ENCODE measurements at places on chromosomes 4 and X.

DNA sequence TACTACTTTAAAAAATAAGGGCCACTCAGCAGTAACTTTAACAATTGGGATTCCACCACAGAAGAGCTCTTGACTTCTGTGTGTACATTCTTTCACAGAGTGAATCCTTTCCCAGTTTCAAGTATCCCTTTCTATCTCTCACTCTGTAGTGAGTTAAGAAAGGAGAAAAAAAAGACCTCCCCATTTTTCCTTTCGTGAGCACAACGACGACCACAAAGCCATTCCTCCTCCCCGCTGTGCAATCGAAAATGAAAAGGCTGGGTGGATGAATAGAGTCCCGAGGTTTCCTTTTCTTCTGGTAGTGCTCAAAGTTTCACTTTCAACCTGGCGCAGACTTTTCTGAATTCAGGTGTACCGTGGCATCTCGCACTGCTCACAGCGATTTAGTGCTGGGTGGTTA lies 58.0 kb downstream of the TAB3 start:
- no peak for DNase-seq

DNA sequence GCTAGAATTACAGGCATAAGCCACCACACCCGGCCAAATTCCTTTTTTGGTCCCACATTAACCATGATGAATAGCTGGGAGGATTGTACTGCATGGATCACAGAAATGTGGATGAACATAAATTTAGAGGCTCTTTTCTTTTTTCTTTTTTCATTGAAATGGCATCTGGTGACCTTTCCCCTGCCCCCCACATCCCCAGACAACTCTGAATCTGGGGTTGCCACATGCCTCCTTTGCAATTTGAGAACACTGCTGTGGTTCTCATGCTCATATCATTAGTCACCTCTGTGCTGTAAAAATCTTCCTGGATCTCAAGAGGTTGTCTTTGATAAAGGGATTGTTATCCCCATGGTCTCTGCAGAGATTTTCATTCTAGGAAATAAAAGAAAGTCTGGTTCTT lies 22.8 kb upstream of the FMR1NB start:
- DNase-seq: no peak

- no peak for DNase-seq
These were observed 237.4 kb upstream of the UGT8 start for GRCh38 chr4:114361249-114361648.

DNA sequence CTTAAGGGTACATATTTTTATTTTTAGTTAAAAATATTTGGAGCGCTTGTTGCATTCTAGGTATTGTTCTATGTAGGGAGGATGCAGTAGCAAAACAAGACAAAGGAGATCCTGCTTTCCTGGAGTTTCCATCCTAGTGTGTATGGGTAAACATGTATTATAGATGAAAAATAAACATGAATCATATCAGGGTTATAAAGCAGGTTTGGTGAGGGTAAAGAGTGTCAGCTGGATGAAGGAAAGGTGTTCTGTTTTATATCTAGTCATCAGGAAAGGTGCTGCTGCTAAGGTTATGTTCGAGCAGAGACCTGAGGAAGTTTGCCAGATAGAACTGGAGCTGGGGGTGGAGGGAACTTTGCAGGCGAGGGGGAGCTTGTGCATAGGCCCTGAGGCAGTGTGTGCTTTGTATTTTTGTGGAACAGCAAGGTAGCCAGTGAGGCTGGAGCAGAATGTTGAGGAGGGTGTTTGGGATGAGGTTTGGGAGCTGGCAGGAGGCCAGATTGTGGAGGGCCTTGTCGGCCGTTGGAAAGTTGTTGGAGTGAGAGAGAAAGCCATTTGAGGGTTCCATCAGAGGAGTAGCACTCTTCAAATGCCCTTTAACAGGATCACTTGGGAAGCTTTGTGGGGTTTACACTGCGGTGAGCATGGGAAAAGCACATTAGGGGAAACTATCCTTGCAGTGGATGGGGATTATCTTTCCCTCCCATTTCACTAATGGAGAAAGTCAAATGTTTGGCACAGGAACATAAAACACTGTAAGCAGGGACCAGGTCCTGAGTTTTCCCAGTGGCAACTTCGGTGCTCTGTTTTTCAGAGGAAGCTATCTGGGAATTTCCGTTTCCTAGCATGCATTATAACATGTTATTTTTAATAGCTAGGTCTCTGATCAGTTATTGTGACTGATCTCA lies 35.9 kb downstream of the AFF1 start:
- no peak for DNase-seq

DNA sequence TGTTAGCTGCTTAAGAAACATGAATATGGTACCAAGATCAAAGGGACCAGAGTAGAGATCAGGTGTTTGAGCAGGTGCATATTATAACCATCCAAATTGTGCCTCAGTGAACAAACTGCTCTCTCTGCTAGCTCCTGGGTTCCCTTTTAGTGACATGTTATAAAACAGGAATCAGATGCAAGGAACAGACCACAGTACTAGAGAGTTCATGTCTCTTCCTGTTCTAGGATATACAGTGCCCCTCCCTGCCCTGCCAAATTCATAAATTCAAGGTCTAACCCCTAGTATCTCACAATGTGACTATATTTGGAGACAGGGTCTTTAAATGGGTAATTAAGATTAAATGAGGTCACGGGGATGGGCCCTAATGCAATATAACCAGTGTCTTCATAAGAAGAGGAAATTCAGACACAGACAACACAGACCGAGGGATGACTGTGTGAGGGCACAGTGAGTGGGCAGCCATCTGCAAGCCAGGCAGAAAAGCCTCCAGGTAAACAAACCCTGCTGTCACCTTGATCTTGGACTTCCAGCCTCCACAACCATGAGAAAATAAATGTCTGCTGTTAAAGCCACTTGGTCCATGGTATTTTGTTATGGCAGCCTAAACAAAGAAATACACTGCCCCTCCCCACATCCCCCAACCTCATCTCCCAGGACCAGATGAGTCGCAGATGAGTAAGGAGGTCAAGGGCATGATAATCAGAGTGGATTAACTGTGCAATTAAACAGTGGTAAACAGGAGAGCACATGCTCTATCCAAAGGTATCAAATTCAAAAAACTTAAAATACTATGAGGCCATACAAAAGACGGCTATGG lies 82.5 kb downstream of the RBM47 start:
- DNase-seq: no peak

DNA sequence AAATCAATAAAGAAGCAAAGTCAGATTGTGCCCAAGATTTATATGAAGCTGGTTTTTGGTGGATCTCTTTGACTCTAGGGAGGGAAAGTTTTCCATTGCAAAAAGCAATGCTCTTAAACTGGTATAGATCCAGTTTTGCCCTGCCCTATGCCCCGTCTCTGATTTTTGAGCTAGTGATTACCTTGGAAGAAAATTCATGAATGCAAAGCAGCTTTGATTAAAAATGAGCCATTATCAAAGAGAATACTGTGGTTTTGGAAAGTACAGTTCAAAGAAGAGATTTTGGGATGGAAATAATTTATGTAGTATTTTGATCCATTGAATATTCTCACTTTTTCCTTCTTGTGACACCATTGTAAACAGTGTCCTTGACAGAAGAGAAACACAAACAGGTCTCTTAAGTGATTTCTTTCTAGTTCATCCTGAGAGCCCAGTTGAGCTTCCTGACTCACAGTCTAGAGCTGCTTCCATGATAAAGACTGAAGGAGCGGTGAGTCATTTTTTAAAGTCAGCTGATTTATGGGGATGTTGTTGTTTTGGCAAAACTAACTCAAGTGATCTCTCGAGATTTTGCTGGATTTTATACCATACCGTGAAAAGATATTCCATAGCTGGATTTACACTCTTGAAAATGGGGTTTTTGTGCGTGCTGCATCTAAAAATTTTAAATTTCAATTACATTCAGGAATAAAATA lies 76.7 kb downstream of the AFF1 start:
- DNase-seq: no peak

- DNase-seq: no peak
These were observed at the start of gene ANXA3 for GRCh38 chr4:78551420-78552351. TSS of gene ANXA3 (plus strand) at chr4:78551770. CDS start at chr4:78554474, 2,704 bp downstream.

DNA sequence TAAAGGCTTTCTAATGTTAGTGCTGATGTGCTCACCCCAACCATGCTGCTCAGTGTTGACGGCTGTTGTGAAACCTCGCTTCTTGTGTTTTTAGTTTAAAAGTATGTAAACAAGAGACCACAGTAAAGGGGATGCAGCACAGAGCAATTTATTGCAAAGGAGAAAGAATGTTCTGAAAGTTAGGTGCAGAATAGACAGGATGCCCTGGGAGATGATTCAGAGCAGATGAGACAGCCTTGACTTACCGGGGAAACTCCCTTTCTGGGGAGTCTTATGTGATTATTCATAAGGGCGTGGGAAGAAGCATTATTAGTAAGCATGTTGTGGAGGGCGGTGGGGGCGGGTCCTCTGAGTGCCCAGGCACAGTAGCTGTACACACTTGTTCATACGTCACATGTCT lies 47.7 kb downstream of the EVC start:
- no peak for DNase-seq

DNA sequence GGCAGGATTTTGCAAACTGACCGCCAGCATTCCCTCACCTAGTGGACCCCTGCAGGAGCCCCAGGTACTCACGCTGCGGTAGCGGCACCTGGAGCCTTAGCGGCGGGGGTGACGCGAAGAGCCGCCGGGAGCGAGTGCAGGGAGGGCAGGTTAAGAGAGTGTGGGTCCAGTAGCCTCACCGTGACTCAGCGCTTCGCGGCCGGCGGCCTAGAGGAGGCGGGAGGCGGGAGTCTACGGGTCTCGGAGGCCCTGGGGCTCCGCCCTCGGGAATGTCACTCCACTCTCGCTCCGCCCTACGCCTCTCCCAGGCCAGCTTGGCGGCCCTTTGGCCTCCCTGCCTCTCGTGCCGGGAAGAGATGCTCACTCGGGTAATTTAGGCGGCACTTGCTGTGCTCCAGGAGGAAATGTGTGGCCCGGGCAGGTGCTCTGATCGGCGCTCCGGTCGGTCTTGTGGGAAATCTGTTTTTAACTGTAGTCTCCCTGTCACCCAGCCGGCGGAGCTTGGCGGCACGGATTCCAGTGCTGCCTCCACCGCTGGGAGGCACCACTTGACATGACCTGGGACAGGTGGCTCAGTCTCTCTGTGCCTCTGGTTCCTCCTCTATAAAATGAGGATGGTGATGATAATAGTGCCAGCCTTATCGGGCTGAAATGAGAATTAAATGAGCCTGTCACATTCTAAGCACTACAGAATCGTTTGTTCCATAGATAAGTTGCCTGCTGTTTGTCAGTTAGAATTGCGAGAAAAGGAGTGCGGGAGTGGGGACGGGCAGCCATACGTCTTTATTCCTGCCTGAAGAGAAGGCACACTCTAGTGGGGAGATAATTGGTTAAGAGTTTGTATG lies at the start of gene PIR:
TSS of gene PIR (minus strand) at position 216 of the 845 bp plus-strand sequence. CDS start 2,076 bp downstream, outside the sequence.
- peak; percentile 46 for DNase-seq

DNA sequence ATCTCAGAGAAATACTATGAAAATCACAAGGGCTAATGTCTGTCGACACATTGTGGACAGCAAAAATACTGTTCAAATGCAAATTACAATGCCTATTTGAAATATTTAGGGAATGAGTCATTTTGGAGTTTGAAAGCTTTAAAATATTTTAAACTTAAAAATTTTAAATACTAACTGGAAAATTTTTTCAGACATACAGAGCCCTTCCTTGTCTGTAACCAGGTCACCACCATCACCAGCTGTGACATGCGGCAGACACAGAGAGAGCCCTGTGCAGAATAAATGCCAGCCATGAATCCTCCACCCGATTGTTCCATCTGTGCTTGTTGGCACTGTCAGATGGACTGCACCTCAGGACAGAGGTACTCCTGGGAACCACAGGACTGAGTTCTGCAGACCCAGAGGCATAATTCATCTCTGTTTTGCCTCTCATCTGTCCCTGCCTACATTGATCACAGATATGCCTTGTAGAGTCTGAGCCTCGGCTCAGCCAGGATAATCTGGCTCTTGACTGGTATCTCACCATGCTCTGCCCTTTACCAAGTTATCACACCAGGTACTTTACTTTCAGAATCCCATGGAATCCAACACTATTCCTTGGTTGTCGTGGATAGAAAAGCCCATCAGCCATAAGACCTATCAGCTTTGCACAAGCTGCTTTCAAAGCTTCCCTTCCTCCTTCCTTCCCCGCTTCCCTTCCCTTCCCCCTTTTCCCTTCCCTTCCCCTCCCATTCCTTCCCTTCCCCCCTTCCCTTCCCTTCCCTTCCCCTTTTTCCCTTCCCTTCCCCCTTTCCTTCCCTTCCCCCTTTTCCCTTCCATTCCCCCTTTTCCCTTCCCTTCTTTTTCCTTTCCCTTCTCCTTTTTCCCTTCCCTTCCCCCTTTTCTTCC lies 67.2 kb downstream of the TBC1D9 start:
- DNase-seq: no peak

Data from omental fat pad (tissue), 4 donors.